Eye (tissue), 1 donor: ENCODE measurements at places on chromosomes 5 and 9.

GRCh38 chr5:3126639-3127038 is 375.2 kb upstream of the IRX2 start:
- no peak for DNase-seq

DNA sequence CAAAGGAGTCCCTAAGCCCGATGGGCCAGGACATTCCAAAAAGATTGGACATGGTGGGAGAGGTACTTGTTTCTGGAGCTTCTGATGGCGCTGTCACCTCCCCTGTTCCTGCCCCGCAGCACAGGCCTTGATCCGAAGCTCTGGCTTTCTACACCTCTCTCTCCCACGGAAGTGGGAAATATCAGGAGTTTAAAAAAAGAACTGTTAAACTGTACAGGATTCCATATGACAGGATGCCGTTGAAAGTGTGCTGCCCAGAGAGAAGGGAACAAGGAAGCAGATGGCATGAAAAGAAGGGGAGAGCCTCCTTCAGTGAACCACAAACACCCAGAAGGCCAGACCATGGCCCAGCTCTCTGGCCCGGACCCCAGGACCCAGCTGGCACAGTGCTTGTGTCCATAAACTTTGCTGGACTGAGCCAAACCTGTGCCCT is 26.8 kb upstream of the SLC2A8 start:
- no peak for DNase-seq

GRCh38 chr5:56116599-56117141 is 116.5 kb downstream of the ANKRD55 start:
- no peak for DNase-seq

- DNase-seq = peak; percentile 37
Observed at GRCh38 chr5:106019261-106019660, 1651.5 kb downstream of the EFNA5 start.

GRCh38 chr9:137664676-137665075 is 45.9 kb downstream of the EHMT1 start:
- DNase-seq = peak; percentile 66

GRCh38 chr5:175837171-175837699 is 34.1 kb upstream of the CPLX2 start:
- DNase-seq = peak; percentile 50

DNA sequence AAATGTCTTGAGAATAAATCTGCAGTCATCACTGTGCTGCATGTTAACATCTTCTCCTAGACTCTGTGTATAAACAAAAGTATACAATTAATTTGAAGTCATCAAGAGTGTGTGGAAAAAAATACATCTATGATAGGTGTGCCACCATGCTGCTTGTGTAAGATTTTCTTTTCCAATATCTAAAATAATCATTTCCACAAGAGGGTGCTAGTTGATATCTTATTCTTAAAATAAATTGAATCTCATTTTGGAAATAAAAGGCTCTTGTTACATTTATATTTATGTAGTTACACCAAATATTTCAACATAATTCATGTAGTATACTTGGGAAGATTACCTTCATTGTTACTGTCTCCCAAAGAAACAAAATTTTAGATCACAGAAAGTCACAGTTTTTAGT is 14.1 kb upstream of the MOCS2 start:
- peak; percentile 25 for DNase-seq

DNA sequence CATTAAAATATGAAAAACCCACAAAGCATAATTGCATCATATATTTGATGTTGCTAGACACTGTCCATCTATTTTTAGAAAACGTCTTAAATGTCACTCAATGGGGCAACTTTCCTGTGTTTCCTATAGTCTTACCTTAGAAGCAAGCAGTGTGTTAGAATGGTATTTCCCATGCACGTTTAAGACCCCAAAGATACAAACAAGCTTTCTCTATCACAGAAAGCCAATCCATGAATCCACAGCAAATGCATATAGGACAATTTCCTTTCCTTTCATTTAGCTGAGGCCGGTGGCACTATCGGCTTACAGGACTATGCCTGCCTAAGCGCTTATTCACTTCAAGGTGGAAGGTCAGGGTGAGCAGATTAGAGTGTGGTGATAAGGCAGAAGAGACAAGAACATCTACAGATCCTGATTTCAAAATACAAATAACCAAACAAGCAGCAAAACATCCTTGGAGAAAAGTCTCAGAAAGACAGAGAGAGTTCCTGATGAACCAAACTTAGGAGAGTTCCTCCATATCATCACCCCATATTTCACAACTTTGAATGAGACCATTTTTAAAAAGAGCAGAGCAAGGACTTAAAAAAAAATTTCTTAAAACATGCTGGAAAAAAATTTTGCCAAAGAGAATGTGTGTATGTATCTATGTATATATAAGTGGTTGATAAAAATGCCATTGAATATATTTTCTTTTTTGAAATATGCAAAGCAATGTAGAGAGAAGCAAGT is 57.2 kb downstream of the MEF2C start:
- no peak for DNase-seq

- DNase-seq = no peak
Observed at GRCh38 chr5:62623271-62623670, 44.7 kb downstream of the LRRC70 start.

GRCh38 chr5:177071666-177072385 is 14.9 kb upstream of the FGFR4 start:
- peak; percentile 96 for DNase-seq

DNA sequence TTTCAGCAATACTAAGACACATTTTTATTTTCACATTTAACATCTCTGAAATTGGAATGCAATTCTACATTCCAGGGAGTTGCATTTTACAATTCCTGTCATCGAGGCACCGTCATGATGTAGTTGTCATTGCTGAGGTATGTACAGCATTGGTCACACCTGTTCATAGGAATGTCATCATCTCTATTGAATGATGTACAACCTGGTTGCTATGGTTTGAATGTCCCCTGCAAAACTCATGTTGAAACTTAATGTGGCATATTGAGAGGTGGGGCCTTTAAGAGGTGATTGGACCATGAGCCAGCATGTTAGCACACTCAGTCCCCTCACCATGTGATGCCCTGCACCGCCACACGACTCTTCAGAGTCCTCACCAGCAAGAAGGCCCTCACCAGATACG is 103.1 kb downstream of the CEMIP2 start:
- DNase-seq = no peak

- no peak for DNase-seq
Observed at GRCh38 chr9:21499912-21500311, 17.8 kb upstream of the IFNE start.

- DNase-seq = no peak
Observed at GRCh38 chr9:17414986-17415385, 163.9 kb upstream of the SH3GL2 start.

- DNase-seq = no peak
Observed at GRCh38 chr9:4714266-4715016, 26.6 kb downstream of the AK3 start.

GRCh38 chr9:33103501-33104281 is 27.2 kb upstream of the SMU1 start:
- peak; percentile 47 for DNase-seq

DNA sequence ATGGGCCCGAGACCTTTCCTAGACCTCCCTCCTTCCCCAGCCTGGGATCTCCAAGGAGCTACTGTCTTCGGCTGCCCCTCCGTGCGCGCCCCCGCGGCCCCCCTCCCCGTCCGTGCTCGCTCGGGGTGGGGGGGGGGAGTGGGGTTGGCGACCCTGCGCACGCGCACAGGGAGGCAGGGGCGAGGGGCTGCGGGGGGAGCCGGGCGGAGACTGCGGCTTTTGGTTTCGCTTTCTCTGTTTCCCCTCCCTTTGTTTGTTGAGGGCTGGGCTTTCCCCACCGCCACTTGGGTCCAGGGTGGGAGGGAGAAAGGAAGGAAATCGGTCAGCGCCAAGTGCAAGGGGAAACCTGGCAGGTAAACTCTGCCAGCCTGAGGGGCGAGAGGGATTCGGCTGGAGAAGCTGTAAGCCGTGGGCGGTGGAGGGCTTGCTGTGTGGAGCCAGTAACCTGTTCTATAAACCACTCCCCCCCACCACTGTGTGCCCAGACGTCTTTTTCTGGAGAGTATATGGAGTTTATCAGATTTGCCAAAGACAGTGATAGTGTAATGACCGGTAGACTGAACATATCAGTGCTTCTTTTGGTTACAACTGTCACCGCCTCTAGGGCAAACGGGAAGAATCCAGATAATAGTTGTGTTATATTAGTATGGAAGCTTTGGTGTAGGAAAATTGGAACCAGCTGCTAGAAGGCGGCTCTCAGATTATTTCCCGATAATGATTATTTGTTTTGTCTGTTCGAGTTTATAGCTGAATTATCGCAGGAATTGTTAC is 684 bp downstream of the DNAJA1 start:
- peak; percentile 93 for DNase-seq

GRCh38 chr5:150266871-150267291 is 22.7 kb downstream of the CAMK2A start:
- DNase-seq = peak; percentile 80

DNA sequence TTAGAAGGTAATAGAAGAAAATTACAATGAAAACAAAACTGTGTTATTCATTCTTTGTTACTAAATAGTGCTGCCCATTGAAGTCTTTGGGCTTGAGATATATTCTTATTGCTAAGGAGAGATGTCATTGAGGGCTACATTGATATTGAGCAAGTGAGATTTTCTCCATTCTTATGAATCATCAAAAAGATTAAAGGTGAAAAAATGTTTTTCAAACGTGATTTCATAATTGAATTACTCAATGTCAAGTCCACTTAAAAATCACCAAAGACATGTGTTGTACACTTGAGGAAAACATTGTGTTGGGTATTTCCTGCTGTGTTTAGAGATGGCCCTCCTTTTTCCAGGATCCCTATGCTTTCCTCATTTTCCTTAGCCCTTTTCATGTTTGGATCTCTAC is 448.1 kb downstream of the NFIB start:
- no peak for DNase-seq

DNA sequence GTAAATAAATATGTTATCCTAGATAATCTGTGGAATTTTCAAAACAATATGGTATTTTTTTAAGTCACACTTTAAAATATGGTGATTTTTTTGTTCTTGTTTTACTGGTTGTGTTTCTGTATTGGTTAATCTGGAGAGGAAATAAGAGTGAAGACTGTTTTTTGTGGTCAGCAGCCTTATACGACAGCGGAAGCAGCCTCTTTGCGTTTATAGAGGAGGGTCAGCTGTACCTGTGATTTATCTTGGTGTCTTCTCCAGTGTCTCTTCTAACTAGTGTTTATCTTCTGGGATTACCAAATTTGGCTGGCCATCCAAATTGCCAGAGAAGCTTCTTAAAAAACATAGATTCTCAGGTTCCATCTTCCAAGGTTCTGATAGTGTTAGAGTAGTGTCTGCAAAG is 58.7 kb downstream of the ICE1 start:
- no peak for DNase-seq

DNA sequence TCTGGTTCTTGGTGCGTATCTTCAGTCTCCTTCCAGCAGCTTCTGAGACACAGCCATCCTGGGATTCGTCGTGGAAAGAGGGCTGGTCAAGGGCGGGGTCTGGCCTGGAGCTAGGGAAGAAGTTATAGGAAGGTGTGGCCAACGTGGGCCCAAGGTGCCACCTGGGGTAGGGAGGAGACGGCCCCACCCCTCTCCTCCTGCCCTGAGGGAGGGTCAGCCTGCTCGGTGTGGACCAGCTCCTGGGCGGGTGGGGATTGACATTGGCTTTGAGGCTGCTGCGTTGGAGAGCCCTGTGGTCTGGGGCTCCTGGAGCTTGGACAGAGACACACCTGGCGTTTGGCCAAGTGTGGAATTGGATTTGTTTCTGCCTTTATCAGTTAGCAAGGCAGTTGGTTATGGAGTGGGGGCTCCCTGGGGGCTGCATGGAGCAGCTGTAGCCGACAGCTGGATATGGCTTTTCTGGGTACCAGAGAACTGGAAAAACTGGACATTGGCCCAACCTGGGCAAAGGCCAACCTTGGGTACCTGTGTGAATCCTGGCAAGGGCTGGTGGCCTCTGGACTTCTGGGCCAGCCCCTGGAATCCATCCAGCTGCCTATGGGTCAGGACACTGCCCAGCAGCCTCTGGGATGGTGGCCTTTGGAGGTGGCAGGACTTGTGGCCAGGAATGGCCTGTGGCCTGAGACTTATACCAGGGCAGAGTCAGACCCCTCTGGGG is 75.7 kb upstream of the PPP1R26 start:
- DNase-seq = no peak

- DNase-seq = peak; percentile 50
Observed at GRCh38 chr5:74382987-74383593, 257.4 kb downstream of the ENC1 start.

DNA sequence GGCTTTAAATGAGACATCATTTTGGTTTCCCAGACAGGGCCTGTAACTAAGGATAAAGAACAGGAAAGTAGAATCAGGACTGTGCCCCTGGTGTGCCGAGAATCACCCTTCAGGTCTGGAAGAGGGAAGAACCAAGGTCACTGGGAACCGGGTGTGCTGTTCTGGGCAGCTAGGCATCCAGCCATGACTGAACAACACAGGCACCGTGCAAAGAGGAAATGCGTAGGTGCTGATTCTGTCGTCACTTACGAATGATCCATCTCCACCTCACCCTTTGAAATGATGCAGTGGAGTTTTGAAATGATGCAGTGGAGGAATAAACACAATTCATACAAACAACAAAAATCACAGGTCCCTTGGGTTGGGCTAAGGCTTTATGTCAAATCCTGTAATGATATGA is 64.4 kb downstream of the MAP1B start:
- no peak for DNase-seq

GRCh38 chr9:86321373-86321772 is 32.8 kb downstream of the TUT7 start:
- no peak for DNase-seq
